T follicular helper cell (primary cell): ENCODE measurements at places on chromosomes 12 and 14.

DNA sequence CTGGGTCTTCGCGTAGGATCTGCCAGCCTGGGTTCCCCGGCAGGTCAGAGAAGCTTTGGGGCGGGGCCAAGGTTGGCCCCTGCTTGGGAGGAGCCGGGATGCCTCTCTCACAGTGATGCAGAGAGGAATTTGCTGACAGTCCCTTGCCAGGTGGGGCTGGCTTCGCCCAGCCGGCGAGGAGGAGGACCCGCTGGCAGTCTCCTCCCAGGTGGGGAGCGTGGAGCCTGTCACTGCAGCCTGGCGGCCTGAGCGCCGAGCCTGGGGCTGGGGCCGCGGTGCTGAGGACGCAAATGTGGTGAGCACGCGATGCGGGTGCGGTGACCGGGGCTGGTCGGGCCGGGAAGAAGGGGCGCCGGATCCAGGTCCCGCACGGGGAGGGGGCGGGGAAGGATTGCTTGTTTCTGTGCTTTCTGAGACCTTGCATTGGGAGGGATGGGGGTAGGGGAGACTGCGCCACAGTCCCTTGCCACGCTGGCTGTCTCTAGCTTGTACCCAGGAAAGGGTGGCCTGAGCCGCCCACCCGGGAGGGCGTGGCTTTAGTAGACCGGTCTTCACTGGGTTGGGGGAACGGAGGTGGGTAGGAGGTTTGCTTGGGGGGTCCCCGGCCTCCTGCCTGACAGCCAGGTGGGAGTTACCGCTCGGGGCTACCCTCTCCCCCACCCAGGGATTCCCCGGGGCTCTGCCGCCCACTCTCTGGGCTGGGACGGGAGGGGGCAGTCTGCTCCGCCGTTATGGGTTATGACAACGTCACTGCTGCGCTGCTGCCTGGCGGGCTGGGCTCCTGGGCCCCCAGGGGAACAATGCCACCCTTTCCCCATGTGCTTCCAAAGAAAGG is at the start of gene TMEM63C:
TMEM63C (plus strand) TSS at position 196 of the 835 bp plus-strand sequence. CDS start 37,016 bp downstream, outside the sequence.
- DNase-seq = peak; percentile 5

GRCh38 chr12:27199638-27200300 is 44.3 kb upstream of the STK38L start:
- no peak for DNase-seq

DNA sequence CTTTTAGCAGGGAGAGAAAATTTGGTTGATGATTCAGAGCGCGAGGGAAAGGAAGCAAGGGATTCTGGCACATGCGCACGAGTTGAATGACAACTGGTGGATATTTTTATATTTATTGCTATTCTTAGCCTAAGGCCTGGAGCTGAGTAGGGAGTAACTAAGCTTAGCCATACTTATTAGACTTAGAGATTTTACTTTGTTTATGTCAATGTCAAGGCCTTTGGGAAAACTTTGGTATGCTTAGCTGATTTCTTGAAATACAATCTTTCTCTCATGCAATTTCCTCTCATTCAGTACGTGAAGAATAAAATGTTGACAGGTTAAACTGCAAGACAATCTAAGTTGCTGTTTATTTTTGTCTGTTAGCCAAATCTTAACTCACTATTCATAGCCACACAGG is 101.1 kb downstream of the CRADD start:
- DNase-seq = no peak

GRCh38 chr12:71469258-71469750 is 29.7 kb downstream of the LGR5 start:
- no peak for DNase-seq

- DNase-seq = no peak
These were observed 2.9 kb downstream of the NUDT4 start for GRCh38 chr12:93380480-93381121.

DNA sequence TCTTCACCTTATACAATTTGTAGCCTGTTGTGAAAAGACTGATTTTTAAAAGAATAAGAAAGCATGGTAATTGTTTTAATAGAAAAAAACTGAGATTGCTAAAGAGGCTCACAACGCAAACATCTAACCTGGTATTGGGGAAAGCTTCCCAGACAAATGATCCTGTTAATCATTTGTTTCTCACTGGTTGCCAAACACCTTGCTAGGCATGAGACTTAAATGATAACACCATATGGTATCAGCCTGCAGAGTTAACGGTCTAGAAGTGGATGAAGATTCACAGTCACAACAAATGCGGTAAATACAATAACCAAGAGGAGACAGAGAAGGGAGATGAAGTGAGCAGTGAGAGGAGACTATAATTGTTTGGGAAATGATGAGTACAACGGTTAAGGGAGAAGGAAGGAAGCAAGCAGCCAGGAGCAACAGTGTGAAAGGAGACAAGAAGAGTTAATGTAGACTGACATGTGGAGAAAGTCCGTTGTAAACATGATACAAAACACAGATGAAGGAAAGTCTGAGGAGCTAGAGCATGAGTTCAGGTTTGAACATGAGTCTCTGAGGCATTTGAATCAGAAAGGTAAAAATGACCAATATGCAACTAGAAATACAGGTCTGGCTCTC is 19.8 kb downstream of the GXYLT1 start:
- DNase-seq = no peak

DNA sequence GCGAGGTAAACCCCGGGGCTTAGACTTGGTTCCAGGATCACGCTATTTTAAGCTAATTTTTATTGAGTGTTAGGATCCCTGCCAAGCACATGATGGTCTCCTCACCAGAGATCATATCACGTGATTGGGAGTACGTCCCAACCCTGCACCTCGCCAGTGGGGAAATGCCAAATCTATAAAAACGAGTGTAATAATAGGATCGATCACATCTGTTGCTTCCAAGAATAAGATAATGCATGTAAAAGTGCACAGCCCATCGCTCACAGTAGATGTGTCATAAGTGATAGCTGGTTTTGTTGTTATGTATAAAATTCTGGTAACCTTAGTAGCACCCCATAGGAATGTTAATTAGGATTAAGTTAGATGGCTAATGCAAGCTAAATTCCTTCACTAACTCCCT is 581.0 kb upstream of the TMEM132C start:
- DNase-seq = no peak

GRCh38 chr12:48739618-48740269 is 23.2 kb upstream of the CCNT1 start:
- DNase-seq = no peak

DNA sequence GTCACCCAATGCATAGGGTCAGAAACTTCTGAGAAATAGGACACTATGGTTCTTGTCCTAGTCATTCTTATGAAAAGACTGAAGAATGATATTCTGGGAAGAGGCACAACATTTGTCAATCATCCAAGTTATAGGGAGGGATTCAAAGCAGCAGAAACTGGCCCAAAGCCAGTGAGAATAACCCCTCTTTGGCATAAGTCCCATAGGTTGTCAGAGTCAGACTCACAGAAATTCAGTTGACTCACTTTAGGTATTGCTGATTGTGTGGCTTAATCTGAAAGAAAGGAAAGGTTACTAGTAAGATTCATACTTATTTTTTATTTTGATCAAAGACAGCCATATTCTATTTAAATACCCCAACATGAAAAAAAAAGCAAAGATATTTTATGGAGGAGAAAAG is 151.0 kb downstream of the SRGAP1 start:
- DNase-seq = no peak

DNA sequence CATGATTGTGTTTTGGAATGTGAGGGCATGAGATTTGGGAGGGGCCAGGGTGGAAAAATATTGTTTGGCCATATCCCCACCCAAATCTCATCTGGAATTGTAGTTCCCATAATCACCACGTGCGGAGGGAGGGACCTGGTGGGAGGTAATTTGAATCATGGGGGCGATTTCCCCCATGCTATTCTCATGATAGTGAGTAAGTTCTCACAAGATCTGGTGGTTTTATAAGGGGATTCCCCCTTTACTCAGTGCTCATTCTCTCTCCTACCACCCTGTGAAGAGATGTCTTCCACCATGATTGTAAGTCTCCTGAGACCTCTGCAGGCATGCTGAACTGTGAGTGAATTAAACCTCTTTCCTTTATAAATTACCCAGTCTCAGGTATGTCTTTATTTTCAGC is 15.7 kb downstream of the OR10P1 start:
- DNase-seq = no peak

- DNase-seq = no peak
These were observed 7.3 kb downstream of the VAMP1 start for GRCh38 chr12:6463216-6463615.

DNA sequence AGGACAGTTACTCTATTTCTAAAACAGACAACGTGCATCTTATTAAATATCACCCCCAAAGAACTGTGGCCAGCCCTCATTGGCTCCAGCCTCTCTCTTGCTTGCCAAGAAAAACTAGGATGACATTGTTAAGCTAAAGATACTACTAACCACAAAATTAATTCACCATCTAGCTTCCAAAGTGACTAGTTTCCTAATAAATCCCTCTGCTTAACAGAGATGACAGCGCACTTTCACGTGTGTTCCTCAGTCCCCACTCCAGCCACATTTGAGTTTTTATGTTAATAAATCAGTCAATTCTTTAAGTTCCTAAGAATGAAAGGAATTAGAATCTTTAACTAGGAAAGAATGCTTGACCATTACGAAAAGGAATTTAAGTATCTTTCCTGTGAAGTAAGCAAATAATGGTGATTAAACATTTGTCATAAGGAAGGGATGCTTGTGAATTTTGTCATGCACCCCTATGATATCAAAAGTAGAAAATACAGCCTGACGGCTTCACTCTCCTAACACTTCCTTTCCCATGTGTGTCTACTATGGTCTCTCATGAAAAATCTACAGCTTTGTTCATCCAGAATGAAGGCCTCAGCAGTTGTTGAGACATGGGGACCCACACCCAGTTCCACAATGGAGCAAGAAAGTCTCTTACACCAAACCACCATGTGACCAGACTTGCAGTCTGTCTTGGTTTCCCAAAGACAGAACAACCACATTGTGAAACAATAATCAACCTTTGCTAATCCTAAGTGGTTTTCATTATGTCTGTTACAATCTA is 8.1 kb downstream of the CORO1C start:
- DNase-seq = no peak

DNA sequence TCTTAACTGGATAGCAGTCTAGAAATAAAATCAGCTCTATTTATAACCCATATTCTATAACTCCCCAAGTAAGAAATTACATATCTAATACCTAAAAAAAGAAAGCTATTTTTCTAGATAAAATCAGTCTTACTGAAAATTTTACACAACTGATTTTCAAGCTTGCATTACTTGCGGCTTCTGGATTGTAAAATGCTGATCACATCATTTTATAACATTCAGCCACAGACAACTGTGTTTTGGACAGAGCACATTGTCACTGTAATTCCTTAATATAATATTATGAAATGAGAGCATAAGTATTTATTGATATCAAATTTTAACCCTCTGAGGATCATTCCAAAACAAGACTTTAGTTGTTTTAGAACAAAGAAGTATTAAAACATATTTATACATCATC is 78.5 kb upstream of the ARID2 start:
- no peak for DNase-seq

- no peak for DNase-seq
These were observed 31.2 kb upstream of the OAS1 start for GRCh38 chr12:112875608-112876007.

DNA sequence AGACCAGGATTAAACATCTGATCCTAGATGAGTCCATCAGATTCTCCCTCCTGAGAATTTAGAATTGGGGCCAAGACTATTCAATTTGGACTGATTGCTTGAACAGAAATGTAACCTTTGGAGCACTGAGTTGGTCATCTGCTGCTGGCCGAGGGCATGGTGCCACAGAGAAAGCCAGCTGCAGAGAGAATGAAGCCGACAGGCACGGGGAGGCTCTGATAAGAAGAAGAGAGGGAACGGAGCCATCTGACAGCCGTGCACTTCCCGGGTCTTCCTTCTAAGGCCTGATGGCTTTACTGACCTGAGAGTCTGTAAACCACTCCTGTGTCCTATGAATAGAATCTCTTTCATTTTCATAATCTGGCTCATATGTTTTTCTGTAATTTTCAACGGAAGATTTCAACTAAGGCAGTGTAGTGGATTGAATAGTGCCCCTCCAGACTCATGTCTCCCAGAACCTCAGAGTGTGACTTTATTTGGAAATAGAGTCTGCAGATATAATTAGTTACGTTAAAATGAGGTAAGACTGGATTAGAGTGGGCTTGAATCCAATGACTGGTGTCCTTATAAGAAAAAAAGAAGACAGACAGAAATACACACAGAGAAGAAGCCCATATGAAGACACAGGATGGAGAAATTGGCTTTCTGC is 39.1 kb upstream of the FRS2 start:
- no peak for DNase-seq

DNA sequence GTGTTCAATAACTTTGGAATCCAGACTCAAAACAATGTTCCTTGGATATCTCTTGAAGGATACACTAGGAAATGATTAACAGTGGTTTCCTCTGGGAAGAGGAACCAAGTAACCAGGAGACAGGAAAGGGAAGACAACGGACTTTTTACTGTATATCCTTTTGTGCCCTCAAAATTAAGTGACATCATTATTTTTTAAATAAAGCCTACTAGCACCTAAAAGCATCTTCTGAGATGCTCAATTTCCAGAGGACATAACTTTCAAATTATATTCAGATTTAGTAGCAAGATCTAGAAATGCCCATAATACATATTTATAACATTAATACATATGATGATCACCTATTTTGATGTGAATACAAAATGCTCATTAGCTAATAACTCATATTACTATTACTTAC is 6.5 kb downstream of the HECTD1 start:
- DNase-seq = no peak

DNA sequence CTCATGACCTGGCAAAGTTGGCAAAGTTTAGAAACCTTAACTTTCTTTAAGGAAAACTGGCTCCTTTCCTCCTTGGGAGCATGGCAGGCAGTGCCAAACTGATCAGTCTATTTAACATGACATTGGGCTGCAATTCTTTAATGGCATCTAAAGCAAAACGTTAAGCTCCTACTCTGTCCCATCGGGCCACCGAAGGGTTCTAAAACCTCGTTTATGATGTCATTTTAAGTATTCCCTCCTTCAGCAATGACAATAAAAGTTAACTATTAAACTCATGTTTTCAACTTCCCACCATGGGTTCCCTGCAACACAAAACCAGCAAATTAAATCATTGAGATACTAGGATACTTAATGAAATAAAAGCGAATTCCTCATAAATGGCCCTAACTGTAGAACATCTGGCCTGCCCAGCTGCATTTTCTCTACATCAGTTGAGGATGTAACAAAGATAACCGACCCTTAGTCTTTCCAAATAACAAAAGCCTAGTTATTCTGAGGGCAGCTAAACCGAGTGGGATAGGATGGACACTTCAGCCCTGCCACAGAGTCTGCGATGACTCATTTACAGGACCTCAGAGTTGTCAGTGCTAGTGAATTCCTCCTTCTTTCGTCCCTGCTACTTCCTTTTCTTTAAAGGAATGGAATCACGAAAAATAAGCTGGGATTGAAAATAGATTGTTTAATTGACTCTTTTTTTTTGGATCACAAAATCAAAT is 34.5 kb upstream of the RIC8B start:
- no peak for DNase-seq

- no peak for DNase-seq
These were observed 44.9 kb upstream of the PLEKHG3 start for GRCh38 chr14:64659366-64659765.

GRCh38 chr12:69464428-69464827 is 5.8 kb upstream of the FRS2 start:
- no peak for DNase-seq

DNA sequence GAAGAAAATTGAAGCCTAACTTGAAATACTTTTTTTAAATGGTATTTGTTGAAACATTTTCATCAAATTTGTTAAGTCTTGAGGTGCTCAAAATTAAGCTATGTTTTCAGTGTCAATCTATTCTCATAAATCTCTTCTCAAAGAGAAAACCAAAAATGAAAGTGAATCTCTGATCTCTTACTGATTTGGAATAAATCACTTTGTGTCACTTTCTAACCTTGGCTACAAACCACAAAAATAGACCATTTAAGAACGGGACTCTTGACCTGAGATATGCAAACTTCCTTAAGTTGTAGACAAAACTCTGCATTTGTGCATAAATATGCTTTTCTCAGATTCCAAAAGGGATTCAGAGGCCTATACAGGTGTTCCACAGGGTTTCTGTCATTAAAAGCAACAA is 192.9 kb downstream of the SEC23A start:
- DNase-seq = no peak
